ENCODE measurements at places on chromosomes 3 and 15. TPM values are rescaled to one million over a fixed set of nuclear protein-coding genes. Genes with fewer than 3 reads are reported as not detected.

DNA sequence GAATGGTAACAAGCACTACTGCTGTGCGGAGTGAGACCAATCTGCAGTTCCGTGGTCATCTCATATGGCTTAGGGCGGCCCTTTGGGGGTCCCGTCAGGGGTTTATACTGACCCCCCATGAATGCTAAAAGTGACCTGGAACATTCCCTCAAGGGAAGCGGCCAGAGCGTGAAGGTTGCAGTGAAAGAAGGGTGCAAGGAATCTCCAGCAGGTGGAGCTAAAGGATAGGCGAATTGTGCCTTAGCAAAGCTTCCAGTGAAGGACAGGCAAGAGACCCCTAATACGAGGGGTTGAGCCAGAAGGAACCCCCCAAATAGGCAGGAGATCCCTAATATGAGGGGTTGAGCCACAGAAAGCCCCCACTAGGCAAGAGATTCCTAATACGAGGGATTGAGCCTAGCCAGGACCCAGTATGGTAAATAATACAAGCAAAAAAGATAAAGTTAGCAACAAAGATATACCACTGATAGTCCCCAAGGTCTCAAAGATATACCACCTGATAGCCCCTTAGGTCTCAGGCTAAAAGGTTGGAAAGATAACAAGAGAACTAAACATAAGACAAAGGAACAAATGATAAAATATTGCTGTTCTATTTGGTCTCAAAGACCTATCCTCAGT lies 32.8 kb downstream of the ZNF589 start:
- peak; percentile 68 for DNase-seq

Gene UNC13C
- not detected for total RNA-seq

GRCh38 chr3:58180940-58181587 lies 29.7 kb downstream of the DNASE1L3 start:
- DNase-seq = no peak

- peak; percentile 97 for DNase-seq
Observed at GRCh38 chr15:75666823-75667501, 19.2 kb downstream of the SNX33 start.

Gene TEX9
- 2.9 TPM for total RNA-seq

- peak; percentile 14 for DNase-seq
Observed at GRCh38 chr3:59247402-59247841, 197.6 kb upstream of the CFAP20DC start.

Gene WDR72
- total RNA-seq = not detected

Gene USP13
- 7.8 TPM for total RNA-seq

DNA sequence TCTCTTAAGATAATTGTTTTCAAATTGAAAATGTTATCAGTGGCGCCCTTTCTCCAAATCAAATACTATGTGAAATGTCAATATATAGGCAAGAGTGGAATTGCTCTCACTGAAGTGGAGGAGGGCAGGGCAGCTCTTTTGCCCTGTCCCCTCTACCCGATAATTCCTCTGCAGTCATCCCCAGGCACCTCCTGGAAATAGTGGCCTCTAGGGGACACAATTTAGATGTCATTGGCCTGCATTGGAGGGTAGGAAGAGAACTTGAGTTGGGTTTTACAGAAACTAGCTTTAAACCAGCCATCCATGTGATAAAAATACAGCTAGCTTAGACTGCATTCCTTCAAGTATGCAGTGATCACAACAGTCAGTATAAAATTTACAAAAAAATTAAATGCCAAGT lies 288.9 kb downstream of the EDEM1 start:
- no peak for DNase-seq

- no peak for DNase-seq
Observed at GRCh38 chr3:194095464-194095863, 40.5 kb upstream of the HES1 start.

- no peak for DNase-seq
Observed at GRCh38 chr3:175735866-175736265, 876.7 kb downstream of the NAALADL2 start.
